ENCODE measurements at places on chromosomes 7 and 10. TPM values are rescaled to one million over a fixed set of nuclear protein-coding genes. Genes with fewer than 3 reads are reported as not detected.

DIP2C gene
- total RNA-seq = 14.4 TPM

ITPRID1 gene
- total RNA-seq = not detected

FZD8 gene
- total RNA-seq = 8.9 TPM

AMZ1 gene
- 14.2 TPM for total RNA-seq

GRCh38 chr10:93712593-93712992 lies 10.2 kb upstream of the FRA10AC1 start:
- DNase-seq = no peak

GRCh38 chr7:100603726-100604027 lies 1.5 kb downstream of the PCOLCE start:
- no peak for DNase-seq

- no peak for DNase-seq
These were observed 142.2 kb downstream of the TRIL start for GRCh38 chr7:28815928-28816373.

GRCh38 chr7:82204694-82205093 lies 238.9 kb downstream of the CACNA2D1 start:
- DNase-seq = peak; percentile 96

Data from renal cortical epithelial cell (primary cell).